ENCODE measurements at places on chromosomes 3 and 15.

- peak; percentile 86 for DNase-seq
Measured at GRCh38 chr3:23923786-23924185, 6.9 kb downstream of the RPL15 start.

- no peak for DNase-seq
Measured at GRCh38 chr15:60118626-60119025, 114.5 kb downstream of the FOXB1 start.

- DNase-seq, result no peak
Measured at GRCh38 chr3:181626036-181626435, 85.7 kb upstream of the SOX2 start.

- DNase-seq, result peak; percentile 93
Measured at GRCh38 chr3:9715764-9716437, 12.3 kb downstream of the CPNE9 start.

DNA sequence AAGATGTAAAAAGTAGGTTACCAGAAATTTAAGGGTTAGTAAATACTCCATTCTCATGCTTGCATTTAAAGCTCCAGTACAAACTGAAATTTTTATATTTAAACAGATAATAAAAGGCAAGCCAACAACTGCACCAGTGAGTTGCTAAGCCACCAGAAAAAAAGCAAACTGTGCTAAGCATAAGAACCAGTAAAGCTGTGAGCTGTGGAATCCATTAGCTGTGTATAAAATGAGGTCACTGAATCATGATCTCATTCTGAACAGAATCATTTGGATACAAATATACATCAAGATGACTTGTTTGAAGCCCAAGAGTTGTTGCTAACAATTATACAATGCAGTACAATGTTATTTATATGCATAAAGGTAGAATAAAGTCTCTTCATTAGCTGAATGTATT is 1312.2 kb downstream of the SI start:
- no peak for DNase-seq

GRCh38 chr3:177111541-177111949 is 85.7 kb downstream of the TBL1XR1 start:
- no peak for DNase-seq

DNA sequence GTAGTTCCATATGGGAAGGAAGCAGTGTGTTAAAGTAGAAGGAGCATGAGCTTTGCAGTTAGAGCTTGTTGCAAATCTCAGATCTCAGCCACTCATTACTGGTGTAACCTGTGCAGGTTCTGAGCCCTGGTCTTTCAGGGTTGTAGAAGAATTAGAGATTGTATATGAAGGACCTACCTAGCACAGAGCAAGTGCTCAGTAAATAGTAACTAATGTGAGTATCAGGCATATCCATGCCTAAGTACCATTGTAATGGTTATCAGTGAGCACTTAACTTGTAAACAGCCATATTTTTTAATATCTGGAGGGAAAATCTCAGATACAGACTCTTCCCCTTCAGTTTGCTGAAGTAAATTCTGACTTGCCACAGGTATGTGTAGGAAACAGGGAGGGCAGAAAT is 59.3 kb downstream of the MAP6D1 start:
- no peak for DNase-seq

DNA sequence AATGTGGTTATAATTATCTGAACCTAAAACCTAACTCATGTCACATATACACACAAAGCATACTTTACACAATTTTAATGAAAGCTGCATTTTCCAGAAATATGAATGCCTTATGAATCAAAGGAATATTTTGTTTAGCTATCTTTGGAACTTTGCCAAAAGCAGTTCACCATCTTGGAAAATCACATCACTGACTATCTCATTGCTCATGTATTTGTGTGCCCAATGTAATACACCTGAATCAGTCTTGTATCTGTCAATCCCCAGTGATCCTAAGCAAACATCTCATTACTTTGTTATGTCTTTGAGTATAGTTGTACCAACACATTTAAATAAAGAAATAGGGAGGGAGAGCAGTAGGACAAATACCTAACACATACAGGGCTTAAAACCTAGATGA is 15.6 kb upstream of the CD47 start:
- no peak for DNase-seq

- no peak for DNase-seq
Measured at GRCh38 chr3:95789111-95789510, 1025.3 kb upstream of the EPHA6 start.

- DNase-seq, result peak; percentile 51
Measured at GRCh38 chr15:43190178-43190577, 5.0 kb downstream of the CCNDBP1 start.

DNA sequence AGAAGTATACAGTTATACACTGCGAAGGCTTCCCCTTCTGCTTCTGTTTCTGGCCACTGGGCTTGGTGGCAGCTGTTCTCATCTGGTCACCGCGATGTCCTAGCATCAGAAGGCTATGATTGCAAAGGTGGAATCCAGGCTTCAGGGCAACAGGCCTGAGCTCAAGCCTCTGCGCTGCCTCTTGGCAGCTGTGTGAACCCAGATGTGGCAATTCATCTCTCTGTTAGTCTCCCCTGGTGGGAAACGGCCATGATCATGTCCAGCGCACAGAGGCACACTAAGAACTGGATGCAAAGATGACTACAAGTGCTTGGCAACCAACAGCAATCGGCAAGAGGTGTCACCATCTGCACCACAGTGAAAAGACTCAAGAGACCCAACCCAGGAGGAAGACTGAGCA is 78.9 kb downstream of the PCSK6 start:
- no peak for DNase-seq

DNA sequence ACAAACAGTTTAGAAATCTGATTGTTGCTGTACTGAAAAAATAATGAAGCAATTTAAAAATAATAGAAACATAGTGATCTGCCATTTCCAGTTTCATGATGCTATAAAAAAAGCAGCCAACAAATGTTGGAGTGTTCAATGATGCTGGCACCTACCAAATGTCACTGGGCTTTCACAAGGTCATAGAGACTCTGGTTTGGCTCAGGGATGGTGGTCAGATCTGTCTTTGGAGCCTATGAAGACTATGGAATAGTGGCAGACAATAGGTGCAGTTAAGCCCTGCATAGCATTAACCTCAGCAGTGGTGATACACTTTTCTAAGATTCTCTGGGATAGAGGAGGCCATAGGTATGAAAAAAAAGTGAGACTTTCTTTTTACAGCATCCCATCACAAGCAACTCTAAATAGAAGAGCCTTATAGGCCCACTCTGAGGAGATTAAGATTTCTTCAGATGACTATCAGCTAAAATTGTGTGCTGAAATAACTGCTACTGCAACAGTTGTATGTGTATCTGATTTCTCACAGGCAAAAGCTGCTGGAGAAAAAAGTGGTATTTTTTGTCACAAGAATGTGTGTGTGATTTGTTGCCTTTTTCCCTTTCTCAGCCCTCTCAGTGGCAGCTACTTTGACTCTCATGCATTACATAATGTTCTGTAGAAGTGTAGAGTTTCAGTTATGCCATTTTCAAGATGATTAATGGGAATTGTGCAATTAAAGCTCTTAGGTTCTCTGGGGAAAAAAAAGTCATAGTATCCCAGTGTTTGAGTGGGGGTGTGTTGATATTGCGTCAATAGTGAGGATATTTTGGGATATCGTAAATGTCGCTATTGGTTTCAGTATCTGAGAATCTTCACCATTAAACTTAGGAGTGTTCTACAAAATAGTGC is 137.4 kb downstream of the MBNL1 start:
- peak; percentile 96 for DNase-seq

- no peak for DNase-seq
Measured at GRCh38 chr3:43180694-43181093, 74.8 kb upstream of the POMGNT2 start.

DNA sequence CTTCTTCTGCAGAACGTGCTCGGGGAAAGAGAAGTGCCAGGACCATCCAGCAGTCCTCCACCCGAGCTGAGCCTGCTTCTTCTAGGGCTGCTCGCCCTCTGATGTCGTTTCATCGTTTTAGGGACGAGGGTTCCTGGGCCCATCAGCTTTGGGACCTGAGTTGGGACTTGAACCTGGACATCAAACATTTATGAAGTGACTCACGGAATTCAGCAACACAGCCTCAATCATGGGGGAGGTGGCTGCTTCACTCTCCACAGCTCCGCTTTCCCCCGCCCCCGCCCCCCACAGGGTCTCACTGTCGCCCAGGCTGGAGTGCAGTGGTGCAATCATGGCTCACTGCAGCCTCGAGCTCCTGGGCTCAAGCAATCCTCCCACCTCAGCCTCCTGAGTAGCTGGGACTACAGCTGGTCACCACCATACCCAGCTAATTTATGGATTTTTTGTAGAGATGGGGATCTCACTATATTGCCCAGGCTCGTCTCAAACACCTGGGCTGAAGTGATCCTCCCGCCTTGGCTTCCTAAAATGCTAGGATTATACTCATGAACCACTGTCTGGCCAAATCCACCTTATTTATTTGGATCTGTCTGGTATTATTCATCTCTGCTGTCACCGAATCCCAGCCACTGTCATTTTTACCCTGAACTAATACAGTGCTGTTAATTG is 725 bp upstream of the SCAMP2 start:
- DNase-seq, result peak; percentile 13

- peak; percentile 56 for DNase-seq
Measured at GRCh38 chr3:106341087-106341486, 472.3 kb upstream of the CBLB start.

- DNase-seq, result no peak
Measured at GRCh38 chr3:196652961-196653795, 13.7 kb downstream of the NRROS start.

GRCh38 chr3:4467522-4467867 is 426 bp upstream of the SUMF1 start:
- no peak for DNase-seq

DNA sequence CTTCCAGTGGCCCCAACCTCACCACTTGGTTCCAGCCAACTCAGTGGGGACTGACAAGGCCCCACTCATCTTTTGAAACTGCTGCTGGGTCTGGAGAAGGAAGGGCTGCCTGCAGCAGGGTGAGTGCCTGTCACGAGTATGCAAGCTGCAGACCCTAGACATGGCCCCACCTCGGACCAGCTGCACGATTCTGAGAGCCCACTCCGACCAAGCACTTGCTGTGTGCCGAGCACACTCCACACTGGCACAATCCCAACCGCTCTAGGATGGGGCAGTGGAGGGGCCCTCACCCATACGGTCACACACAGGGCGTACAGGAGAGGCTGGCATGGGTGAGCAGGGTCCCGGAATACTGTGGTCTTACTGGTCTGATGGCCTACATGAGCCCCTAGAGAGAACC is 8.0 kb upstream of the PLXND1 start:
- no peak for DNase-seq

- peak; percentile 68 for DNase-seq
Measured at GRCh38 chr3:141294848-141295247, 63.2 kb downstream of the PXYLP1 start.

- no peak for DNase-seq
Measured at GRCh38 chr15:43527016-43527801, 9.8 kb downstream of the MAP1A start.

DNA sequence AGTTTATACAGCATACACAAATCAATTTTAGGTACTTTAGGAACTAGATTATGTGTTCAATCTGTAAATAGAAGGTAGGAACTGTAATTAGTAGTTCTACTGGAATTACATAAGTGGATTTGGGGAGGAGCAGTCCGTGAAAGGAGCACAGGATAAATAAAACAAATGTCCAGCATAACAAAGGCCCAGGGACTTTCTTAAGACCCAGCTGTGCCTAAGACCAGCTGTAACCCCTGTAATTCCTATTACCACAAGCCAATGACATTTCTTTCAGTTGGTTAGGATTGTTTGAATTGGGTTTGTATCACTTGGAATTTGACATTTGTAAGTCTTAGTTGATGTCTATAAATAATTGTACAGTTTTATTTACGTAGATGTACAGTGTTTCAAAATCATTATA is 4.8 kb upstream of the ZBTB20 start:
- DNase-seq, result no peak

DNA sequence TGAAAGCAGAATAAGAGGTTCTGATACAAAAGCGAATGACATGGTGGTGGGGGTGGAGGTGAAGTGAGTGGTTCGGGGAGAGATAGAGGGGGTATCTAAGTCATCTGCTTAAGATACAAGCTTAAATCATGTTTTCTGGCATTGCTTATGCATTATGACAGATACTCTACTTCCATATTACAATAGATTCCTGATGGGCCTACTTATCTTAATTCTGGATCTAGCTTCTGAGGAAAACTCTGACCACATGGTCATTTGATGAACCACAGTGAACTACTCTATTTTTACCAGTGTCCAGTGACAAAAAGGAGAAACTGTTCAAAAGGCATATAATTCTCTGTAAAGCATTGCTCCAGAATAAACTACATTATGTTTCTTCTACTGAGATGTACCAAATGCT is 673.7 kb upstream of the CCDC54 start:
- no peak for DNase-seq

DNA sequence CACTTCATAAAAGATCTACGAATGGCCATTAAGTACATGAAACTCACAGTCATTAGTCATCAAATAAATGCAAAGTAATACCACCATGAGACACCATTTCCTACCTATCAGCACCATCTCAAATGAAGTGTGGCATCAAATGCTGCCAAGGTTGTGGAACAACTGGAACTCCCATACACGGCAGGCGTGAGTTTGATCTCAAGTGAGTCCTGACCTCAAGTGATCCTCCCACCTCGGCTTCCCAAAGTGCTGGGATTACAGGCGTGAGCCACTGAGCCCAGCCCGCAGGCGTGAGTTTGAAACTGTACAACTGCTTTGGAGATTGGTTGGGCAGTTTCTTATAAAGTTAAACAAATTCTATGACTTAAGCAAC is 28.8 kb upstream of the HDAC11 start:
- DNase-seq, result no peak

DNA sequence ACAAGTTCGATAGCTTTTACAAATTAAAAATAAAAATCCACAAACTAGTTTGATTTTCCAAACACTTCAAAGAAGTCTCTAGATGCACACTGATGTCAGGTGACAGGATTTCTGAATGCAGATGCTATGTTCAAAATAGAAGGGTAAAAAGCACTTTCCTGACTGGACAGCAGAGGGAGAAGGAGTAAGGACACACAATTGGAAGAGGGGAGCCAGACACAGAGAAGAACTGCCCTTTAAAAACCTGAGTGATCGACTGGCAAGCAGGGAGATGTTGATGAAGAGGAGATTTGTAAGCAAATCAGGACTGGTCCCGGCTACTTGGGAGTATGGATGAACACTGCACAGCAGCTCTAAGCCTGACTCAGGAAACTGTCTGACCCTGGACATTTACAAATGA is 612.8 kb downstream of the MAGI1 start:
- peak; percentile 29 for DNase-seq

GRCh38 chr3:104018541-104018940 is 1348.2 kb upstream of the ALCAM start:
- DNase-seq, result no peak

DNA sequence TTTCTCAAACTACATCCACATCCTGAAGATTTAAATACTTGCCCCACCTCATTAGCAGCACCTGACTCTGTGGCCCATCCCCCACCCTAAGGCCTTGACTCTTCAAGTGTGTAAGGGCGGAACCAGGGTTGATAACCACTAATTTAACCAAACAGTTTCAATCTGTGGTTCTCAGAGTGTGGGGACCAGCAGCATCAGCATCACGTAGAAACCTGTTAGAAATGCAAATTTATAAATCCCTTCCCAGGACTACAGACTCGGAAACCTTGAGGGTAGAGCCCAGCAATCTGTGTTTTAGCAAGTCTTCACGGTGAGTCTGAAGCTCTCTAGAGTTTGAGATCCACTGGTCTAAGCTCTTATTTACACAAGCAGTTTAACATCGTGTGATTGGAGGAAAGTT is 12.4 kb downstream of the GNB4 start:
- DNase-seq, result no peak

Data from fibroblast of pulmonary artery (primary cell).